H1 (cell line): ENCODE measurements at places on chromosomes 3 and 15. TPM values are rescaled to one million over a fixed set of nuclear protein-coding genes. Genes with fewer than 3 reads are reported as not detected.
A peak's percentile ranks its signal among the peaks of the same experiment; 100 is the strongest.

FEZF2 gene
- total RNA-seq = not detected in 2 replicates

- no peaks in the 10 kb centered on the region for H3K4me1 ChIP-seq
- DNase-seq = no peak
- no peak overlapping the region for H3K27ac ChIP-seq
- no peak overlapping the region for H3K4me3 ChIP-seq
- no peaks in the 10 kb centered on the region for H3K27me3 ChIP-seq
- no peaks in the 10 kb centered on the region for H3K36me3 ChIP-seq
These were observed 28.6 kb downstream of the BHLHE40 start for GRCh38 chr3:5007873-5008272.

DNA sequence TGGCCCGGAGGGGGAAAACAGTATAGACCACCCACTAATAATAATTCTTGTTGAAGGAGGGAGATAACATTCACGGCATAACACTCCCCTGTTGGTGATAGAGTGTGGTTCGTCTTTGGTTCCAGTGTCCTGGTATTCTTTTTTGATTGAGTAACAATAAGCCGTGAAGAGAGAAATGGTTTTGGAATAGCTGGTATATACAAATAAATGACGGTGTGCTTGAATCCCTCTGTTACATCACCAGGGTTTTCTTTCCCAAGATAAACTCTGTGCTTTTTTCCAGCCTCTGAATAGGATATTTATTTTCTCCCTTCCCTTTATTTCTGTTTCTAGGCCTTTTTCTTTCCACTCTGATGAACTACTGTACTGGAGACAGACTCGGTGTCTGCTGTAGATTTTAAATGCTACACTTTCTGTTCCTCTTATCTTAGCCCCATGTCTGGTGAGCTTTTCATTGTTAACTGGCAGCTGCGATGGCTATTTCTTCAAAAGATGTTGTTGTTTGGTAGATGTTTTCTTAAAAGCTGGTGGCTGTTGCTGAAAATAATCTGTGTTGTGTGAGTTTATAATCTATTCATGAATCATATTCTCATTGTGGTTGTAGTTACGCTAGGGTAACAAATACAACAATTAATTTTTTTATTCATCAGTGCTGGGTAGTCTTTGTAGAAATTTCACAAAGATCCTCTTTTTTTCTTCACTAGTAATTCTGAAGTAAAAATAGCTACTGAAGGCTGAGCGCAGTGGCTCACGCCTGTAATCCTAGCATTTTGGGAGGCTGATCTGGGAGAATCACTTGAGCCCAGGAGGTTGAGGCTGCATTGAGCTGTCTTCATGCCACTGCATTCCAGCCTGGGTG lies 15.5 kb upstream of the SCAANT1 start:
- H3K4me1 ChIP-seq = no peaks in the 10 kb centered on the region
- H3K27me3 ChIP-seq = no peaks in the 10 kb centered on the region
- no peak overlapping the region for H3K4me3 ChIP-seq
- no peak overlapping the region for H3K27ac ChIP-seq
- H3K36me3 ChIP-seq = peaks cover 9% of the 10 kb centered on the region; the same call in 1 of the 2 replicates

DNA sequence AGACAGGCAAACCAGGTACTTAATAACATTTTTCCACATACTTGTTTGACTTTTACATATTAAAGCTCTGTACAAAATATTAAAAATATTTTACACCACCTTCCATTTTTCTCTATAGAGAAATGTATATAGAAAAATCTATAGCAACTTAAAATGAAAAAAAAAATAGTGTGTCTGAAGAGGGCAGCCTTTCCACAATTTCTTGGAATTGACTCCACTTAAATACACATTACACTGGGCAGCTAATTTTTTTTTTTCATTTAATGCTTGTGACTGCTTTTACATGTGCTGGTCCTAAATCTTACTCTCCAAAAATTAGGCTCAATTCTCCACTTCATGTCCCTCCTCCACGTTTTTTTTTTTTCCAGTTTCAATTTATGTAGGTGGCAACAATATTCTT lies 427.0 kb upstream of the RBMS3 start:
- DNase-seq = no peak
- H3K27ac ChIP-seq = no peak overlapping the region
- H3K4me3 ChIP-seq = no peak overlapping the region
- H3K27me3 ChIP-seq = no peaks in the 10 kb centered on the region
- no peaks in the 10 kb centered on the region for H3K36me3 ChIP-seq

- no peak for DNase-seq
- H3K36me3 ChIP-seq = peaks cover 7% of the 10 kb centered on the region; the same call in 1 of the 2 replicates
- no peaks in the 10 kb centered on the region for H3K27me3 ChIP-seq
- peaks cover 2% of the 10 kb centered on the region; the same call in 1 of the 2 replicates for H3K4me1 ChIP-seq
- no peak overlapping the region for H3K27ac ChIP-seq
- no peak overlapping the region for H3K4me3 ChIP-seq
These were observed 46.5 kb upstream of the MANF start for GRCh38 chr3:51338632-51339031.

ATP13A5 gene
- not detected in 2 replicates for total RNA-seq

DNA sequence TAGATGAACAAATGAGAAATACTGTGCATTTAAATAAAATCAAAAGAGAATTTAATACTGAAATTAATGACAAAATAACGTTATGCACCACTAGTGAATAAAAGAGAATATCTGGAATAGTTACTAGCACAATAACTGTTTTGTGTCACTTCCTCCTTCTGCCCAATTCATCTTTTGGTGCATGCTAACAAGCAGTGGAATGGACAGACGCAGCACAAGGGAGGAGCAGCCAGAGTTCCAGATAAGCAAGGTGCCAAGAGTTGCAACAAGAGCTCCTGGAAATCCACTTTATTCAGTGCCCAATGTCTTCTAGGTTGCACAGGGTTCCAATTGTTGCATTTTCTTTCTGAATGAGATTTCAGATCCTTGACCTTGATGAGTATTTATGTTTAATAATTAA lies 66.5 kb upstream of the PLXND1 start:
- no peak overlapping the region for H3K27ac ChIP-seq
- H3K4me3 ChIP-seq = no peak overlapping the region
- H3K27me3 ChIP-seq = no peaks in the 10 kb centered on the region
- H3K4me1 ChIP-seq = no peaks in the 10 kb centered on the region

- H3K4me1 ChIP-seq = peaks cover 12% of the 10 kb centered on the region
- no peak overlapping the region for H3K4me3 ChIP-seq
- DNase-seq = no peak
These were observed 60.8 kb downstream of the SNRK start for GRCh38 chr3:43346978-43347749.

DNA sequence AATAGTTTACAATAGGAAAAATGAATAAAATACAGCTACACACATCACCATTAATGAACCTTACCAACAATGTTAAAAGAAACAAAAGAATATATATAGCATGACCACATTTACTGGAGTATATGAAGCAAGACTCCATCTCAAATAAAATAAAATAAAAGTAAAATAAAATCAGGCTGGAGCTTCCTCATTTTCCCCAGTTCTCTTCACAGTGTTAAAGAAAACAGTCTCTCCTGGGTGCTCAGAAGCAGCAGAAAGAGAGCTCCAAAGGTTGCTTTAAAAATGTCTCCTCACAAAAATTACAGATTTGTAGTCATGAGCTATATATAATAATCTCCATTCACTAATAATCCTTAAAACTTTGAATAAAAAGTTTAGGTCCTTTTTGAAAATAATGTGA lies 48.8 kb downstream of the PIK3CB start:
- H3K4me1 ChIP-seq = no peaks in the 10 kb centered on the region
- no peaks in the 10 kb centered on the region for H3K27me3 ChIP-seq
- DNase-seq = no peak
- no peaks in the 10 kb centered on the region for H3K36me3 ChIP-seq
- H3K27ac ChIP-seq = no peak overlapping the region
- no peak overlapping the region for H3K4me3 ChIP-seq

INKA1 gene
- 1.3 and 1.8 TPM in 2 replicates for total RNA-seq

DNA sequence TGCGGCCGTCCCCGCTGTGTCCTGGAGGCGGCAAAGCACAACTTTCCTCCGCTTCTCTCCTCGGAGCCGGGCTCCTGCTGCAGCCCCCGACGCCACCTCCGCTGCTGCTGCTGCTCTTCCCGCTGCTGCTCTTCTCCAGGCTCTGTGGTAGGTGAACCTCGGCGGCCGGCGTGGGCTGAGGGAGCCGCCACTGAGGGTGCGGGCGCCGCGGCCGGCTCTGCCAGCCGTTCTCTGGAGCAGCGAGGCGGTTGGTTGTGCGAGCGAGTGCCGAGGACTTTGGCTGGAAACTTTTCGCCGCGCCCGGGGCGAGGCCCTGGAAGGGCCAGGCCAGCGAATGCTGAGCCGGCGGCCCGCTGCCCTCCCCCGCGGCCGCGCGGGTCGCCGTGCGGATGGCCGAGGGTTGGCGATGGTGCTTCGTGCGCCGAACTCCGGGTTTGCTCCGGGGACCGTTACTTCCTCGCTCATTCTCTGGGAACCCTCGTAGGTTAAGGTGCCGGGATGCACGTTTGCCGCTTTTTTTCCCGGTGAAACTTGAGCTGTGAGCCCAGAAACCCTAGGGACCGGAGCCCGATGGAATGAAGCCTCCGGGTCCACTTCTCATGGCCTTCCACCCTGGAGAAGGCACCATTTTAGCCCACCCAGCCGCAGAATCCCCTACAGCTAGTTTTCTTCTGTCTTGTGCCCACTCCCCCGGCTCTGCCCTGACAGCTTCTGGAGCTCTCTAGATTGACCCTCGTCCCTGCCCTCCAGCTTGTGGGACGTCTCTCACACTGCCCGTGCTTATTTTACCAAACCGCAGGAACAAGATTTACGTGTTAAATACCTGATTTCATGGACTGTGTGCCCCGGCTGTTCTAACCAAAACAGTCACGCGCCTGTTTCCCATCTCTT lies 660 bp downstream of the NECTIN3 start:
- no peaks in the 10 kb centered on the region for H3K27me3 ChIP-seq
- H3K27ac ChIP-seq = 0 out of 2 replicates have a peak overlapping the region, but pooled peaks have one; percentile 53
- H3K4me3 ChIP-seq = peak overlapping the region; percentile 89
- no peaks in the 10 kb centered on the region for H3K36me3 ChIP-seq
- DNase-seq = no peak

CDCP1 gene
- 21.2 and 23.3 TPM in 2 replicates for total RNA-seq

- H3K27me3 ChIP-seq = no peaks in the 10 kb centered on the region
- no peaks in the 10 kb centered on the region for H3K36me3 ChIP-seq
- no peak for DNase-seq
- H3K4me1 ChIP-seq = no peaks in the 10 kb centered on the region
These were observed 364.4 kb upstream of the ARHGEF26 start for GRCh38 chr3:153756816-153757215.

- H3K4me1 ChIP-seq = peaks cover 19% of the 10 kb centered on the region
- no peaks in the 10 kb centered on the region for H3K36me3 ChIP-seq
- H3K27ac ChIP-seq = peak overlapping the region; percentile 70
These were observed 17.9 kb upstream of the CRABP1 start for GRCh38 chr15:78322243-78322642.

GRCh38 chr3:123374016-123374415 lies 74.9 kb downstream of the ADCY5 start:
- H3K4me1 ChIP-seq = no peaks in the 10 kb centered on the region
- DNase-seq = no peak
- no peaks in the 10 kb centered on the region for H3K36me3 ChIP-seq
- H3K4me3 ChIP-seq = no peak overlapping the region
- no peak overlapping the region for H3K27ac ChIP-seq

DNA sequence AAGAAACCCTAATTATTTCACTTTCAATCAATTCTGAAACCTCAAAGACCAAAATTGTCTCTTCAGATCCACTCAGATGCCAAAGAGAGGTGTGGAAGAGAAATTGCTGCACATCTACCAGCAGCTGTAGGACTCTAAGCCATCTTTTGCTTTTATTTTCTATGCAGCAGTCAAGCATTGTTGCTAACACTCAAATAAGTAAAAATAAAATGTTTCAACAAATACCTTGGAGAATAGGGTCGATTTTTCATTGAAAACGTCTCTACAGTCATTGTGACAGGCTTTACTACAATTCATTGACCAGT lies 66.4 kb upstream of the CFAP20DC start:
- DNase-seq = no peak
- no peaks in the 10 kb centered on the region for H3K4me1 ChIP-seq
- no peak overlapping the region for H3K27ac ChIP-seq
- H3K36me3 ChIP-seq = no peaks in the 10 kb centered on the region
- H3K4me3 ChIP-seq = no peak overlapping the region
- no peaks in the 10 kb centered on the region for H3K27me3 ChIP-seq

DNA sequence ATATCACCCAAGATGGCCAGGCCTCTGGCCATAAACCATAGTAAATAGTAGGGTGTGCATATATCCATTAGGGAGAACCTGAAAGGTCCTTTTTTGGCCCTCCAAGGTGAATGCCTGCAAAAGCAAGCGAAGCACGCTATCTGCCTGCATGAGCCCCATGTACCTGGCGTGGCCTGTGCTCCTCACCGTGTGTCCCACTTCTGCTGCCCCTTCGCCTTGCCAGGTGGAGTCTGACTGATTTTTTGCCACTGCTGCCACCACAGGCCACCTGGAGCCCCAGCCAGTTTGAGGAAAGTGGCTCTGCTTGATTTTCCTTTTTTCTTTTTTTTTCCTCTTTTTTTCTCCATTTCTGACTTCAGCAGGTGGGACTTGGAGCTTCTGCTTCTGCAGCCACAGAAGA lies 139.7 kb downstream of the SNRPN start:
- H3K36me3 ChIP-seq = peaks cover 76% of the 10 kb centered on the region
- DNase-seq = no peak
- no peaks in the 10 kb centered on the region for H3K4me1 ChIP-seq
- no peak overlapping the region for H3K27ac ChIP-seq
- H3K27me3 ChIP-seq = no peaks in the 10 kb centered on the region

DNA sequence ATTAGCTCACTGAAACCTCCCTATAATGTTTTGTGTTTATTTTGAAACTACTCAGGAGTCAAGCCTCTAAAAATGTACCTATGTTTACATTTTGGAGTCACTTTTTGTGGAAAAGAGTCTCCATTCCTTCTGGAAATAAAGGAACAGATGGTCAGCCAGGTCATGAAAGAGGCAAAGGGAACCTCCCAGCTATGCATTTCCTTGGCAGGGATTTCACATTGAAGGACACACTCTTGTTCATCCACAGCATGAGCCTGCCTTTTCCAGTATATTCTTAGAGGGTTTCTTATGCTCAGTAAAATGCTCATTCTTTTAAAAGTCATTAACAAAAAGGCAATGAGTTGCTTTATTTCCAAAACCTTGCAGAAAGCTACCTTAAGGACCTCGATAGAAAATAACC lies 20.8 kb downstream of the STAC start:
- H3K36me3 ChIP-seq = no peaks in the 10 kb centered on the region
- H3K27me3 ChIP-seq = no peaks in the 10 kb centered on the region
- H3K4me1 ChIP-seq = no peaks in the 10 kb centered on the region
- no peak overlapping the region for H3K4me3 ChIP-seq
- H3K27ac ChIP-seq = no peak overlapping the region

DNA sequence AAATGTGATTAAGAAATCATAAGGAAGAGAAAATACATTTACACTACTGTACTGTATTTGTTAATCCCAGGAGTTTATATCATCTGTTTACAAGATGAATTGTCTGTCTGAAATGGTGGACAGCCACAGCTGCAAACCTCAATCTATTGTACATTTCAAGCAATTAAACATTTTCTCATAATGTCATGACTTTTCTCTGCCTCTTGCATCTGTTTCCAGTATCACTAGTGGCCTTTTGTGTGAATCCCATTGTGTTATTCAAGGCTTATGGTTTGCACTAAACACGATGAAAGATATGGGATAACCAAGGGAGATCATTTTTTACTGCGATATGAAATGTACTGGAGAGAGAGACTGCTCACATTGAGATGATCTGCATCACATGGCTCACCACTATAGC lies 200.2 kb upstream of the LRRN1 start:
- DNase-seq = no peak
- no peaks in the 10 kb centered on the region for H3K4me1 ChIP-seq
